ENCODE measurements at places on chromosomes 3 and 15. TPM values are rescaled to one million over a fixed set of nuclear protein-coding genes. Genes with fewer than 3 reads are reported as not detected.

GRCh38 chr3:55669133-55669532 lies 182.0 kb upstream of the WNT5A start:
- H3K4me1 ChIP-seq: no peaks in the 10 kb centered on the region
- peaks cover 12% of the 10 kb centered on the region for H3K27me3 ChIP-seq
- DNase-seq: no peak
- no peaks in the 10 kb centered on the region for H3K36me3 ChIP-seq
- no peak overlapping the region for H3K27ac ChIP-seq

GRCh38 chr3:183265834-183266417 lies 12.9 kb downstream of the B3GNT5 start:
- H3K27me3 ChIP-seq: no peaks in the 10 kb centered on the region
- peak overlapping the region; percentile 75 for H3K27ac ChIP-seq
- no peak overlapping the region for H3K4me3 ChIP-seq
- H3K36me3 ChIP-seq: peaks cover 16% of the 10 kb centered on the region
- H3K4me1 ChIP-seq: peaks cover 10% of the 10 kb centered on the region

The MNS1 gene
- 0.88 TPM for polyA plus RNA-seq

The BHLHE40 gene
- polyA plus RNA-seq: 10.0 TPM

- no peak for DNase-seq
- H3K36me3 ChIP-seq: peaks cover 3% of the 10 kb centered on the region
- H3K27ac ChIP-seq: peak overlapping the region; percentile 79
These were observed 229.4 kb downstream of the FEZF2 start for GRCh38 chr3:62143843-62144450.

- no peak overlapping the region for H3K4me3 ChIP-seq
- no peaks in the 10 kb centered on the region for H3K36me3 ChIP-seq
- H3K4me1 ChIP-seq: no peaks in the 10 kb centered on the region
- no peak overlapping the region for H3K27ac ChIP-seq
These were observed 1127.8 kb downstream of the TUSC7 start for GRCh38 chr3:117837391-117837790.

The CTXN2 gene
- not detected for polyA plus RNA-seq

DNA sequence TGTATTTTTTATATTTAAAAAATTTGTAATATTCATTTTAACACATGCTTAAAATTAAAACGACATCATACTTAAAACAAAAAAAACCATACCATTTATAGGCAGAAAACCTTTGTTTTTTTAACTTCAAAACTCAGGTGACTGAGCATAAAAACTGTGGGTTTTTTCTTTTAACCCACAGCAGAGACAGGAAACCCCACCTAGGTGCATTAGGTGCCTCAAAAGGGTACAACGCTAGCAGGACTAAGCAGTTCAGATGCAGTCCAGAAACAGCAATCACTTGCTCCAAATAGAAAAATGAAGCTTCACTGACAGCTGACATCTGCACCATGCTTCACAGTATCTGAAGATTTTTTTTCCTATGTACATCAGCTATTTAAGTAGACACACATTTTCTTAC lies 52.3 kb downstream of the GLB1 start:
- no peaks in the 10 kb centered on the region for H3K4me1 ChIP-seq
- no peak overlapping the region for H3K4me3 ChIP-seq
- H3K36me3 ChIP-seq: peaks cover 68% of the 10 kb centered on the region
- DNase-seq: no peak
- no peak overlapping the region for H3K27ac ChIP-seq

GRCh38 chr3:159882367-159882766 lies 106.3 kb upstream of the IL12A start:
- H3K4me3 ChIP-seq: no peak overlapping the region
- peaks cover 6% of the 10 kb centered on the region for H3K36me3 ChIP-seq
- H3K27ac ChIP-seq: peak overlapping the region; percentile 51
- no peaks in the 10 kb centered on the region for H3K27me3 ChIP-seq
- no peak for DNase-seq

DNA sequence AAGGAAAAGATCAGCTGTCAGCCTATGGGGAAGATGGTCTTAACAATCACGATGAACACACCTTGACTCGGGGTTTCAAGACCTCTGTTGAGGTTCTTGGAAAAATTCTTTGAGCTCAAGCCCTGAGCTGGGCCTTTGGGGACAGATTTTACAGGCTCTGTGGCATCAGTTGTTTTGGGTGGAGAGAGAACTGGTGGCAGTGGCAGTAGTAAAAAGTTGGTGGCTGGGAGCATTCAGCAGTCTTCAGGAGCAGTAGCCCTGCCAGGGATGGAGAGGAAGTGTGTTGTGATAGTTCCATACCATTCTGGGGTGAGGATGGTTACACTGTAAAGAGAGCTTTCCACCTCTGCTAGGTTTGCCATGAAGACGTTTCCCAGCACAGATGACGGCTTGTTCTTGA lies 4.9 kb upstream of the KY start:
- no peak overlapping the region for H3K4me3 ChIP-seq
- no peak for DNase-seq
- H3K4me1 ChIP-seq: peaks cover 12% of the 10 kb centered on the region
- no peak overlapping the region for H3K27ac ChIP-seq
- peaks cover 4% of the 10 kb centered on the region for H3K27me3 ChIP-seq

The STX19 gene
- 0.22 TPM for polyA plus RNA-seq

DNA sequence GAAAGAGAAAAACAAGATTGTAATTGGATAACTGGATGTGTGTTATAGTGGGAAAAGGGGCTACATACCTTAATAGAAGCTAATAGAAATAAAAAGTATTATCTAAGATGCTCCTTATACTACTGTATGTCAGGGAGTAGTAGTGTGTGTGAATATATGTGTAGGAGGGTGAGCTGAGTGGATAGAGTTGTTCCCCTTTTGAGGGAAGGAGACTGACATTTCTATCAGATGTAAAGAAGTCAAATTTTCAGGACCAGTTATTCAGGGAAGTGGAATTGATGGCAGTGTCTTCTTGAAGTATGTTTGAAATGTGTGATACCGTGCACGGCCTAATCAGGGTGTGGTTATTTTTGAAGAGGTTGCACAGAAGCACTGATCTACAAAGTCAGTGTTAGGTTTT lies 49.1 kb downstream of the PCOLCE2 start:
- no peaks in the 10 kb centered on the region for H3K4me1 ChIP-seq
- DNase-seq: no peak
- no peaks in the 10 kb centered on the region for H3K27me3 ChIP-seq
- H3K36me3 ChIP-seq: no peaks in the 10 kb centered on the region
- no peak overlapping the region for H3K27ac ChIP-seq

DNA sequence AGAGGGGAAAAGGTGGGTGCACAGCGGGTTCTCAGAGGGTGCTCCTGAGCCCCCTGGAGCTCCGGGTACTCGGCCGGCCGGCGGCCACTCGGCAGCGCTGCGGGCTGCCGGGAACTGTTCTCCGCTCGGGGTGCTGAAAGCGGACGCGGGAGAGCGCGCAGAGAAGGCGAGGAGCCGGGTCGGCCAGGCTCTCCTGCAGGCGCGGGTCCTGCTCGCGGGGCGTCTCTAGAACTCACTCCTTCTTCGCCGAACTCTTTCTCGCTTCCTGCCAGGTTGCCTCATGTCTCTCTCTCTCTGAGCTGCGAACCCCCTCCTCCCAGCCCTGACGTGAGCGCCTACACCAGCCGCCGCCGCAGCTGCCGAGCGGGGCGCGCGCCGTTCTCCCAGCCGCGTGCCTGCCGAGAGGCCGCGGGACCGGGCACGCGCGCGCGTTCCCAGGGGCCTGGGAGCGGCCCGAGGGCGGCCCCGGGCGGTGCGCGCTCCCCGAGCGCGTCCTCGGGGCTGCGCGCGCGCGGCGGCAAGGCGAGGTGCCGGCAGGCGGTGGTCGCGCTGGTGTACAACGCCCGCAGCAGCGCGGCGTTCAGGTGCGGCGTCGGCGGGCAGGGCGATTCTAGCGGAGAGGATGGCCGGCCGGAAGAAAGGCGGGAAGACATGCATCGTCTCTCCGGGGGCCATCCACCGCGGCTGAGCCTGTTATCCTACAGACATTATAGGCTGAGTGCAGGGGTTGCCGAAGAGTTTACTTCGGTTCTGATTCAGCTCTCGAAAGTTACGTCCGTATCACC lies at the start of gene PEX5L:
TSS of gene PEX5L (minus strand) at position 267 of the 785 bp plus-strand sequence. CDS start 338 bp downstream, outside the sequence.
- H3K27me3 ChIP-seq: peaks cover 75% of the 10 kb centered on the region
- peak within 1 kb of the TSS; percentile 32 for H3K4me3 ChIP-seq
- no peak within 1 kb of the TSS for H3K27ac ChIP-seq
- H3K36me3 ChIP-seq: no peaks in the 10 kb centered on the region

DNA sequence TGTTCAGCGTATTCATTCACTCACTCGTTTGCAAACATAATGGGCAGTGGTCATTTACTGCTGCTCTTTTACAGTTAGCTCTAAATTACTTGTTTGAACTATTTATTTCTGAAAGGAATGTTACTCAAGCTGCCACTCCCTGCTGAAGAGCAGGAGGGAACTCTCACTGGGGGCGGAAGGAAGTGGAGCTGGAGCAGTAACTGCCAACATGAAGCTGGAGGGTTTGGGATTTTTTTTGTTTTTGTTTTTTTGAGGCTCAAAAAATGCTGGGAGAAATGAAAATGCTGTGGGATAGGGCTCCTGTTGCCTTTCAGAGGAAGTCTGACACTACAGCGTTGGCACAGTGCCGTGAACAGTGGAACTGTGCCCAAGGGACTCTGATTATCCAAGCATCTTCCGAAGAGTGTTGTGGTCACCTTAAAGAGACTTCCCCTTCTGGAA lies 44.1 kb downstream of the SENP2 start:
- peaks cover 20% of the 10 kb centered on the region for H3K4me1 ChIP-seq
- H3K27ac ChIP-seq: peak overlapping the region; percentile 32
- no peaks in the 10 kb centered on the region for H3K27me3 ChIP-seq
- no peaks in the 10 kb centered on the region for H3K36me3 ChIP-seq

The LYZL4 gene
- polyA plus RNA-seq: not detected

DNA sequence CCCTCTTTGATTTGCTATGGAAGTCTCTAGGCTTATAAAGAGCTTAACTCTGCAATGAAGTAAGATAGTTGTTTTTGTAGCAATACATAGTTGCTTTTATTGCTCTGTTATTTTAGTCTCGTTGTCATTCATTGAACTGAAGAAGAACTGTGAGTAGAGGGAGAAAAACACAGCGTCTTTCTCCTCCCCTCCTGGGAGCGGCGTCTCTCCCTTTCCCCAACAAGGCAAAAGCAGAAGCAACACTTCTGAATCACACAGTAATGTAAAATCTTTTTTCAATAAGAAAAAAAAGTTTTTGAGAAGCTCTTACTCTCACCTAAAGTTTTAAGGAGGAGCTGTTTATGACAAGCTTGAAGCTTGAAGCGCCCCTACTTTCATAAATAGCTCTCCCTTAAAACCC lies 119.3 kb upstream of the SLC7A14 start:
- H3K4me1 ChIP-seq: no peaks in the 10 kb centered on the region
- no peak overlapping the region for H3K27ac ChIP-seq
- H3K27me3 ChIP-seq: no peaks in the 10 kb centered on the region
- no peak overlapping the region for H3K4me3 ChIP-seq

GRCh38 chr3:139557041-139557440 lies 17.5 kb upstream of the RBP1 start:
- H3K36me3 ChIP-seq: no peaks in the 10 kb centered on the region
- no peak overlapping the region for H3K4me3 ChIP-seq
- no peaks in the 10 kb centered on the region for H3K27me3 ChIP-seq
- H3K27ac ChIP-seq: no peak overlapping the region
- DNase-seq: no peak

DNA sequence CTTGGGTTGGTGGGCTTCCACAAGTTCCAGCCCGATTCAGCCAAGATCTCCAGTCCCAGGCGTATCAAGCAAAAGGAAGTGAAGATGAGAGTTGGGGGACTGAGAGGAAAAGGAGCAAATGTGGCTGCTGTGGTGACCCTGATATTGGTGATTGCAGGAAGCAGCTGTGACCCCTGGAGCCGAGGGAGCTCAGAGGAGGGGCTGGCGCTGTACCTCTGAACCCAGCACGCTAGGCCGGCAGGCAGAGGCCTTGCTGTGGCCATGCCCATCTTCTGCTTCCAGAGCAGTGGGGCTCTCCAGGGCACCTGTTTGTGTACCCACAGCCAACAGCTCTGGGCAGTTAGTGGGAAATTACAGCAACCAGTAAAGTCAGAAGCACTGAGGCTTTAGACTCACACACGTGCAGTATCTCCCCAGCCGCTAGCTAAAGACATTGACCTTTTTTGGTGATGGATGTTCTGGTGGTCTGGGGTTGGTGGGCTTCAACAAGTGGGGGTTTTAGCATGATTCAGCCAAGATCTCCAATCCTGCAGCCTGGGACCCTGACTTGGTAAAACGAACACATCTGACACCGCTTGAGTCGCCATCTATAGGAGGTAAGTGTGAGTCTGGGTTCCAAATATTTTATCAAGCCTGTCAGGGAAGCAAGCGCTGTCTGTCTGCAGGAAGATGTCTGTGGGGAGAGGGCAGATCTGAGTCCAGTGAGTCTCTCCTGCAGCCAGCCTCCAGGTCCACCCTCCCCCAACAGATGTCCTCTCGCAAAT lies 33.1 kb downstream of the TM2D3 start:
- DNase-seq: no peak
- no peak overlapping the region for H3K27ac ChIP-seq
- H3K27me3 ChIP-seq: no peaks in the 10 kb centered on the region
- peaks cover 39% of the 10 kb centered on the region for H3K4me1 ChIP-seq

The FBXO40 gene
- polyA plus RNA-seq: 2.9 TPM

DNA sequence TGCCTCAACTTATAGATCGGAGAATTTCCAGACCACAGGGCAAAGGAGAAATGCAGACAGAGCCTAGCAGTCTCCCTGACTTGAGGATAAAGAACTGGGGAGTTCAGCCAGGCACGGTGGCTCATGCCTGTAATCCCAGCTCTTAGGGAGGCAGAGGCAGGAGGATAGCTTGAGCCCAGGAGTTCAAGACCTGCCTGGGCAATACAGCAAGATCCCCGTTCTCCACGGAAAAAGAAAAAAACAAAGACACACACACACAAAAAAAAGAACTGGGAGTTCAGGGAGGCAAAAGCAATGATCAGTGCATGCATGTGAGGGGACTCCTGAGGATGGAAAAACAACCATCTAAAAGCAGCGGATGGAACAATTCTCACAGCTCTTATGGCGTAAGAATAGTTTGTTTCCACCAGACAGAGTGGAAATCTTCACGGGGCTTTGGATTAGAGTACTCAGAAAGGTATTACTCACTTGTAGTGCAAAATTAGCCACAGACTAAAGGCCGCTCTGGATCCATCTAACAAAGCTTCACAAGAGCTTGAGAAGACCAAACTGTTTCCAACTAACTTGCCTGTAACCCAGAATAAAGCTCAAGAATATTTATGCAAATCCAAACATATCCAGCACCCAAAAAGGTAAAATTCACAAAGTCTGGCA lies 16.3 kb downstream of the SEC11A start:
- H3K27me3 ChIP-seq: no peaks in the 10 kb centered on the region
- H3K4me1 ChIP-seq: peaks cover 69% of the 10 kb centered on the region
- no peaks in the 10 kb centered on the region for H3K36me3 ChIP-seq
- H3K4me3 ChIP-seq: no peak overlapping the region
- DNase-seq: no peak

DNA sequence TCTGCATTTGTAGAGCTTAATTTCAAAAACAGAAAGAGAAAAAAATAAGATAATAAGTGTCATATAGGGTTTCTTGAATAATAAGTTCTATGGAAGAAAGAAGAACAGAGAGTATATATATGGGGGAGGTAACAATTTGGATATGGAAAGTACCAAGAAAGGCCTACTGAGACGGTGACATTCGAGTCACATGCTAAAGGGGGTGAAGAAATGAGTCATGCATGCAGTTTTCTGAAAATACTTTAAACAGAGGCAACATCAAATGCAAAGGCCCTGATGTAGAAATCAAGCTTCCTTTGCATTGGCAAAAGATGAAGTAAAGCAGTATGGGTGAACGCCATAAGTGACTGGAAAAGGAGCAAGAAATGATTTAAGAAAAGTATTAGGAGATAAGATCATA lies 371.6 kb upstream of the ZNF385D start:
- no peak overlapping the region for H3K27ac ChIP-seq
- H3K27me3 ChIP-seq: no peaks in the 10 kb centered on the region
- H3K4me3 ChIP-seq: no peak overlapping the region
- DNase-seq: no peak
- no peaks in the 10 kb centered on the region for H3K4me1 ChIP-seq
- H3K36me3 ChIP-seq: no peaks in the 10 kb centered on the region

The TMEM266 gene
- polyA plus RNA-seq: not detected
